Esophagus squamous epithelium (tissue), 5 donors: ENCODE measurements at places on chromosomes 3 and 15. TPM values are rescaled to one million over a fixed set of nuclear protein-coding genes. Genes with fewer than 3 reads are reported as not detected.

GRCh38 chr15:75235760-75236729 is 22.1 kb upstream of the GOLGA6C start:
- no peak for DNase-seq

DNA sequence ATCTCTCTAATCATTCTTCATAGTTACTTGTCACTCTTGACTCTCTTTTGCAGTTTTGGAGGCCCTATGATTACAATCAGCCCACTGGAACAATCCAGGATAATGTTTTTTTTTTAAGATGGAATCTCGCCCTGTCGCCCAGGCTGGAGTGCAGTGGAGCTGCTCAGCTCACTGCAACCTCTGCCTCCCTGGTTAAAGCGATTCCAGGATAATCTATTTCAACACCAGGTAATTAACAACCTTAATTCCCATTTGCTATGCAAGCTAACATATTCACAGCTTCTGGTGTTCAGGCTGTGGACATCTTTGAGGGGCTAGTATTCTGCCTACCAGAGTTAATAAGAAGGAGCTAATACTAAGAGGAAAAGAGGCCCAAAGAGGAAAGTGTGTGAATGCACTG is 1.1 kb upstream of the BLOC1S6 start:
- no peak for DNase-seq

GRCh38 chr3:128279601-128279880 is 126.3 kb downstream of the EEFSEC start:
- no peak for DNase-seq

DNA sequence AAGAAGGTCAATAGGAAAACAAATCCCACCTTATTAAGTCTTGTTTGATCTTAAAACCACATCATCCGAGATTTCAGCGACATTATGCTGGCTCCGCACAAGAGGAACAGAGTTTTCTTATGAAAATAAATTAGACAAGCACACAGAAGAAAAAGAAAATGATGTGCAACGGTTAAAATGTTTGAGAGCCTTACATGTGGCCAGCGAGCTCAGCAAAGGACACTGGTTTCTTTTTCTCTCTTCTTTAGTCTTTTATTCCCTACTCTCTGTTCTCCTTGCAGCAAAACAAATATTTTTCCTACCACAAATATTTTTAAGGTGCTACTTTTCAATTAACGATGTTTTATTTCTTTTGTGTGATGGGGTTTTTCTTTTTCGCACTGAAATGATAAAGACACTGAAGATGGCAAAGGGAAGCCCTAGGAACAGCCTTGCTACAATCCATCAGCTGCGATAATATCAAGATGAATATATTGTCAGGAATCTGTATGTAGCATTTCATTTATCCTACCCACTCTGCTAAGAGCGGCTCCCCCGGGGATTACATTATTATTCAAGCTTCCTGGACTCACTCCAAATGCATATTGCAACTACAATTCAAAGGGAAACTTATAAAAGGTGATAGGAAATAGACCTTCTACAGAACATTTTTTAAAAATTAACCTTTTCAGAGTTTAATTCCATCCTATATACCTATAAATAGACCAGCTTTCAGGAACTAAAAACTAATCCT is 72.9 kb downstream of the ANXA2 start:
- DNase-seq: no peak

DNA sequence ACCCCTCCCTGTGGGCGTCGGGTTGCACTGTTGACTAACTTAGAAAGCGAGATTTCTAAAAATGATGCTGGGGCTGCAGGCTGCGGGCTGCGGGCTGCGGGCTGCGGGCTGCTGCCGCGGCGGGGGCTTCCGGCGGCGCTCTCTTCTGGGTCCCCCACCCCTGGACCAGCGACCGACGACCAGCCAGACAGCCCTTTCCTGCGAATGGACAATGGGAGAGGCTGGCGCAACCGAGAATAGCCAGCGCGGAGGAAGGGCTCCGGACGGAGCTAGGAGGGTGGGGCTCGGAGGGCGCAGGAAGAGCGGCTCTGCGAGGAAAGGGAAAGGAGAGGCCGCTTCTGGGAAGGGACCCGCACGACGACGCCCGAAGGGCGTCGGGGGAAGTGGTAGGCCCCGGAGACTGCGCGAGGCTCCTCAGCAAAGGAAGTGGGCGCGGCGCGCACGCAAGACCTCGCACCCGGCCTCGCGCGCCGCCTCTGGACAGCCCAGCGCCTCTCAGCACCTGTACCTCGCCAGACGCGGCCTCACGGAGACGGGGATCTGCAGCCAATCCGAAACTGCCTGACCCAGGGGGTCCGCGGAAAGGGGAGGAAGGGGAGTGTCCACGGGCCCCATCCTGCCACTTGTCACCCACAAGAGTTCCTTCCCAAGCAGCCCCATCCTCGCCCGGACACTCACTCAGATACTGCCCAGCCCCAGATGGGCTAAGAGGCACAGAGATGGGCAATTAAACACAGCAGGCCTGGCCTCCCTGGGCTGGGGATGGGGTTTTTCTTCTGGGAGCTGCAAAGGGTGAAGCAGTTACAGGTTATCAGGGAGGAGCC is 70.7 kb downstream of the SLC12A8 start:
- peak; percentile 14 for DNase-seq

- no peak for DNase-seq
Measured at GRCh38 chr3:136277634-136278033, 27.5 kb downstream of the PCCB start.

DNA sequence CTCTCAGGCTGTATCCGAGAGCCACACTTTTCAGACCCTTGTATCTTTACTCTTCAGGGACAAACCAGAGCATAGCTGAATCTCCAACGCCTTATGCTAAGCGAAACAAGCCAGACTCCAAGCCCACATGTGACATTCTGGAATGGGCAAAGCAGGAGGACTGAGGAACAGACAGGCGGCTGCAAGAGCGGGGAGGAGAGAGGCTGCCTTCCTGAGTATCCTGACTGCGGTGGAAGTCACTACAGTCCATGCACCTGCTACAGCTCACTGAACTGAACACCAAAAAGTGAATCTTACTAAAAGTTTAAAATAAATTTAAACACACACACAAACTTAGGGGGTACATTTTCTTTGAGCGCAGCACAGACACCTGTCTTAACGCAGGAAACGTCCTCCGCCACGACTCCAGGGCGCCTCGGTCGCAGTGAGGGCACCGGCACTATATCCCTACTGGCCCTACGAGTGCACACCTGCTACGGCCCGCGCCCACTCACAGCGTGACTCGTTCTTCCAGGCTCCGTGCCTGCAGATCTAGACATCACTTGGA is 1.4 kb downstream of the CYFIP1 start:
- no peak for DNase-seq

GRCh38 chr3:89742546-89742945 is 635.1 kb downstream of the EPHA3 start:
- no peak for DNase-seq

- no peak for DNase-seq
Measured at GRCh38 chr3:31634476-31634875, 101.8 kb downstream of the STT3B start.

DNA sequence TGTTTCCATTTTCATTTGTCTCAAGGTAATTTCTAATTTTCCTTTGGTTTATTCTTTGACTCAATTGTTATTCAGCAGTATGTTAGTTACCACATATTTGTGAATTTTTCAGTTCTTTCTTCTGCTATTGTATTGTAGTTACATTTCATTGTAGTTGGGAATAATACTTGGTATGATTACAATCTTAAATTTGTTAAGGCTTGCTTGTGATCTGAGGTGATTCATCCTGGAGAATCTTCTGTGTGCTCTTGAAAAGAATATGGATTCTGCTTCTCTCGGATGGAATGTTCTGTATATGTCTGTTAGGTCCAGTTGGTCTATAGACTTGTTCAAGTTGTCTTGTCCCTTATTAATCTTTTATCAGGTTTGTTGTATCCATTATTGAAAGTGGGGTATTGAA is 63.4 kb upstream of the VEPH1 start:
- no peak for DNase-seq

DNA sequence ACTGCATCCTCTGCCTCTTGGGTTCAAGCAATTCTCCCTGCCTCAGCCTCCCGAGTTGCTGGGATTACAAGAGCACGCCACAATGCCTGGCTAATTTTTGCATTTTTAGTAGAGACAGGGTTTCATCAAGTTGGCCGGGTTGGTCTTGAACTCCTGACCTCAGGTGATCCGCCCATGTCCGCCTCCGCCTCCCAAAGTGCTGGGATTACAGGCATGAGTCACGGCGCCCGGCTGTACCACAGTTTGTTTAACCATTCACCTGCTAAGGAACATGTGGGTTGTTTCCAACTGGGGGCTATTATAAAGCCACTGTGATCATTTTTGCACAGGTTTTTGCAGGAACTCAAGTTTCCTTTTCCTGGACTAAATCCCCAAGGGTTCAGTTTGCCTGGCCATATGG is 123.2 kb upstream of the RAP2B start:
- no peak for DNase-seq

GRCh38 chr3:186411994-186412393 is 50.0 kb upstream of the DGKG start:
- DNase-seq: no peak

DNA sequence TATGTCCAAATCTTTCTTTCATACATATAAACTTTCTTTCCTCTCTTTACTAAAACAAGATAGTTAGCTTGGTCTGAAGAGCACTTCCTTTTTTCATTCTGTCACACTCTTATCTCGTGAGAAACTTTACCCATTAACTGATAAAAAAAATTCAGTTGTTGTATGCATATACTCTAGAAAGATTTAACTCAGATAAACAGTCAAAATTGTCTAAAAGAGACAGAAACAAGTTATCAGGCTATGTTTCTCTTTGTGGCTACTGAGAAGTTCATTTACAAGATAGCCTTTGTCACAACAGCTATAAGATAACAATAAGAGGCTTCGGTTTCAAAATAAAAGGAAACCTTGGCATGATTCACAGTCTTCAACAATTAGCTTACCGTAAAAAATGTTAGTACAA is 235.7 kb upstream of the ATP10A start:
- no peak for DNase-seq

GRCh38 chr3:131976448-131976847 is 58.4 kb downstream of the CPNE4 start:
- DNase-seq: no peak

DNA sequence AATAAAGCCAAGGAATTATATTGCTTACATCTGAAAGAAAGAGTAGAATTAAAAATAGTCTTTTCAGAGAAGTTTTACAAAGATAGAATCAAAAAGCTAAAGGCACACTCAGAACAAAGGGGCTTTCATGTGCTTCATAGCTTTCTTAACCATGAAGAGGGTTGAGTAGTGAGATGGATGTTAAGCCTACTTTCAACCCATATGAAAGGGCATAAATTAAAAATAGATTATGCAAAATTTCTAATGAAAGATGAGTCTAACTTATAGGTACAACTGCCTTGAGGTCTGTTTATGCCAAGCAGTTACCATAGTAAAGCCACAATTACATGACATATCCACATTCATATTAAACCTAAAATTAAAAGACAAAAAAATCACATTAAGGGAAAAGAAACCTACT is 223.3 kb upstream of the ARHGEF26 start:
- no peak for DNase-seq

DNA sequence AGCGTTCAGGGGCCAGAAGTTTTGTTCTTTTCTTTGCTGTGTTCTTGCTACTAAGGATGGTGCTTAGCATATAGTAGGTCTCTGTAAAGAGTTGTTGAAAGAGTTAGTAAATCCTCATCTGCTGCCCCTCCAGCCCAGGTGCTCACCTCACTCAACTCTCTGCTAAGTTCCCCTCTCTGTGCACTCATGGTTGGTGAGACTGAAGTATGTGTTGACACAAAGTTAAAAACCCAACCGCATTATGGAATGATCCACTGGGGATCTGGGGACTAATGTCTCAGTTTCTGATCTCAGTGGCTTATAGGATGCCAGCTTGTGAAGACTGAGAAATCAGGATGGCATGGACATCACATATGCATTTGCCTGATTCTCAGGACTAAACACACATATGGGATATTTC is 13.8 kb downstream of the RYR3 start:
- no peak for DNase-seq

DNA sequence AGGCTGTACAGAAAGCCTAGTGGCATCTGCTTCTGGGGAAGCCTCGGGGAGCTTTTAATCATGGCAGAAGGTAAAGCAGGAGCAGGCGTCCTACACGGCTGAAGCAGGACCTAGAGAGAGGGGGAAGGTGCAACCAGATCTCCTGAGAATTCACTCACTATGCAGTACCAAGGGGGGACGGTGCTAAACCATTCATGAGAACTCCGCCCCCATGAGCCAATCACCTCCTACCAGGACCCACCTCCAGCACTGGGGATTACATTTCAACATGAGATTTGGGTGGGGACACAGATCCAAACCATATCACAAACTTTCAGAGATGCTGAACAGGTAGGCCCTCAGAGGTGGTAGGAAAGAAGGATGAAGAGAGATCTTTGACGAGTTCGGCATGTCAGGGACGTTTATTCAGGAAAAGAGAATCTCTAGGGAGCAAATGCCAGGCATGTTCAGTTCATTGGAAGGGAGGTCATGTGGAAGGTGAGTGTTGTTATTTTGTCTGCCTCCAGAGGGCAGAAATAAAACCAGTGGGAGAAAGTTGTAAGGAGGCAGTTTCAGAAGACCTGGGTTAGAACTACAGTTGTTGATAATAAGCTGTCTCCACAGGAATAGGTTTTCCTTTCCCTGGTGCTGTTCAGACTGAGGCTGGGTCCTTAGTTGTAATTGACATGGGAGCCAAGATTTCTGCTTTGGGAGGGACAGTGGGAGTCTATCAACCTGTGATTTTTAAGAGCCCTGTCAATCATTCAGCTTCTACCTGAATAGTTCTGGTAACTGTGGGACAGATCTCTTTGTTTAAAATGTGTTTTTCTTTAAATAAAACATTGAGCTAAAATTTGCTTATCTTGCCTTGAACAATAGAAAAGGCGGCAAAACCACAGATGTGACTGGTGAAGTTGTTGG is 4.3 kb upstream of the FNDC3B start:
- DNase-seq: no peak

DNA sequence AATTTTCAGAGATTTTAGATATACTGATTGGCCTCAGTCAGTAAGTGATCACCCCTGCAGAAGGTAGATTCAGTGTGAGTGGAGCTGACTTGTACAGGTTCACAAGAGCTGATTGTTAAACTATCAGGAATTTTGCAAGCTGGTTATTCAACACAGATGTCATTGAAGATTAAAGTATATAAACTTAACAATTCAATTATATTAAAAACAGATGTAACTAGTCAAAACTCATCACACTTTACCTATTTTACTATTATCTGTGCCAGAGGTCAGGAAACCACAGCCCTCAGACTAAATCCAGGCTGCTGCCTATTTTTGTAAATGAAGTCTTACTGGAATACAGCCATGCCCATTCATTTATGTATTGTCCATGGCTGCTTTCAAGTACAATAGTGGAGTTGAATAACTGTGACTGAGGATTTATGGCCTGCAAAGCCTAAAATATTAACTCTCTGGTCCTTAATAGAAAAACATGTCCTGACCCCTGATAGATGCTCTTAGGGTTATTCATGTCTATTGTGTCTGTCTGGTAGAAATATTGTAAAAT is 429.3 kb upstream of the PDZRN3 start:
- DNase-seq: no peak

Gene SERPINI2
- 0.30 TPM for total RNA-seq

Gene EHD4
- total RNA-seq: 45.3 TPM

Gene CLDN16
- total RNA-seq: 0.38 TPM

Gene GAP43
- not detected for total RNA-seq

Gene GOLGA6A
- total RNA-seq: not detected

Gene GOLGA8K
- total RNA-seq: 0.57 TPM
